ENCODE measurements at places on chromosomes 11 and 22.

- no peak for DNase-seq
Measured at GRCh38 chr22:47337161-47337621, 574.7 kb downstream of the TBC1D22A start.

DNA sequence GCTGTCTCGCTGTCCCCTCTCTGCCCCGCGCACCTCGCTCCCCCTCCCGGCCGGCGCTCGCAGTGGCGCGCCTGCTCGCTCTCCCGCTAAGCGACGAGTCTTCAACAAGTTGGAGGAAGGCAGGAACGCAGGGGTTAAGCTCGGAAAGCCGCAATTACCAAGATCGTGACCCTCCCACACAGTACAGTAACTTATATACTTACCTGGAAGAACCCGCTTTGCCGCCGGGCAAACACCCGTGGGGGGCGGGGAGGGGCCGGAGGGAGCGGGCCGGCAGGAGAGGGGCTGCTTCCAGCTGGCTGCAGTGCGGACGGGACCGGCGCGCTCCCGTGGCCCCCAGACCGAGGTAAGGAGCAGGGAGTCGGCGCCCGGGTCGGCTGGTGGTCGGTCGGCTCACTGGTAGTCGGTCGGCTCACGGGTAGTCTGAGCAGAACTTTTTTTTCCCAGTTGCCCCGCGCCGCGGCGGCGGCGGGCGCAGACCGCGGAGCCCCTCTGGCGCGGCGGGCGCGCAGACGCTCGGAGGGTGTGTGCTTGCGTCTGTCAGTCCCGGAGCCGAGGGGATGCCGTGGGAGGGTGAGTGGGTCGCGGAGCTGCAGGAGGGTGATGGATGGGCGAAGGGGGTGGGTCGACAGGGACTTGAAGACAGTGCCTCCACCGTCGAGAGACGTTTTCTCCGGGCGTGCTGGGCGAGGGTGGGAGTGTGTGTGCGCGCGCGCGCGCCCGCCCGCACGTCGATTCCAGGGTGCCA, 101.2 kb upstream of the HSD17B12 start:
- DNase-seq, result peak; percentile 67

DNA sequence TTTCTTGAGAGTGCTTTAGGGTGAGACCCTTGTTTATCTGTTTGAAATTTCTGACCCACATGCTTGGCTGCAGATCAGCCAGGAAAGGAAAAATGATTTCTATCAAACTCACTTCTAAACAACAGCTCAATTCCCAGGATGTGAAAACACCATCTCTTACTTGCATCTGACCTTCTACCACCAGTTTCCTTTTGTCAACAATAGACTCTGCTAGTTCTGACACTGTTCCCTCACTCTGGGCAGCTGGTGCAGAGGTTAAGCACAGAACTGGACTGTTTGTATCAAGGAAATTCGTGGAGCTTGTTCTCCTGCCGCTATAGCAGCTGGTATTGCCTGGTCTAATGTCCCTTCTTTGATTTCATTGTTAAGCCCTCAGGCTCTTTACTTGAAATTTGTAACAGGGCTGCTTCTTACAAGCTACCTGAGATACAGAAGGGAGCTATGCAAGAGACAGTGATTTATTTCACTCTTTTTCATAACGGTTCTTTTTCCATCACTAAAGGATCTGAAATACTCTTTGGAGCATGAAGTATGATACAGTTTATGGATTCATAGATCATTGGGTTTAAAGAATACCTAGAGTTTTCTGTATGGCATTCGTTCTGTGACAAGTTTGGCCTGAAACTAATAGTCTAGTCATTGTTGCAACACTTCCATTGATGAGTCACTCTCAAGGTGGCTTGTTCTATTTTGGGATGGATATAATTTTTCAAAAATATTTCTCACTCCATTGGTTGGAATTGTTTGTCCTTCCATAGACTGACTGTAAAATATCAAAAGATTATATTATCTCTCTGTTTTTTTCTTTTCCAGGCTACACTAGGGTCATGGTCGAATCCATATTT, 178.2 kb upstream of the ZC3H12C start:
- DNase-seq, result no peak

- peak; percentile 76 for DNase-seq
Measured at GRCh38 chr11:46278387-46279125, 1.1 kb downstream of the CREB3L1 start.

GRCh38 chr22:44689915-44690524, 12.0 kb upstream of the PRR5 start:
- no peak for DNase-seq

DNA sequence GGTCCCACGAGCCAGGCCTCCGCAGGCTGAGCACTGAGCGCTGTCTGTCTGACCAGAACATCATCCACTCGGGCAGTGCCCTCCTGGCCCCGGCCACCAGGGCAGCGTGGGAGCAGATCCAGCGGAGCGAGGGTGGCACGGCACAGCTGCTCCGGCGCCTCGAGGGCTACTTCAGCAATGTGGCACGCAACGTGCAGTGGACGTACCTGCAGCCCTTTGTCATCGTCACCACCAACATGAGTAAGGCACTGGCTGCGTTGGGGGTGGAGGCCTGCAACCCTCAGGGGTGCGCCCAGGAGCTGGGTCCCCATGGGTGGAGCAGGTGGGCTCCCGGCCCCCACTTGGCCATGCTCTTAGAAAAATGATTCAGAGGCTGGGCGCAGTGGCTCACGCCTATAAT, 49.7 kb upstream of the PRODH start:
- no peak for DNase-seq

- no peak for DNase-seq
Measured at GRCh38 chr22:46128606-46129005, 21.7 kb upstream of the PPARA start.
